HAP-1 (cell line): ENCODE measurements at places on chromosomes 13 and 19.
A peak's percentile ranks its signal among the peaks of the same experiment; 100 is the strongest.

- no peak for DNase-seq
Measured at GRCh38 chr13:70835371-70835770, 727.1 kb upstream of the KLHL1 start.

GRCh38 chr19:18999896-19000620 is 33.3 kb downstream of the SUGP2 start:
- no peak for DNase-seq

DNA sequence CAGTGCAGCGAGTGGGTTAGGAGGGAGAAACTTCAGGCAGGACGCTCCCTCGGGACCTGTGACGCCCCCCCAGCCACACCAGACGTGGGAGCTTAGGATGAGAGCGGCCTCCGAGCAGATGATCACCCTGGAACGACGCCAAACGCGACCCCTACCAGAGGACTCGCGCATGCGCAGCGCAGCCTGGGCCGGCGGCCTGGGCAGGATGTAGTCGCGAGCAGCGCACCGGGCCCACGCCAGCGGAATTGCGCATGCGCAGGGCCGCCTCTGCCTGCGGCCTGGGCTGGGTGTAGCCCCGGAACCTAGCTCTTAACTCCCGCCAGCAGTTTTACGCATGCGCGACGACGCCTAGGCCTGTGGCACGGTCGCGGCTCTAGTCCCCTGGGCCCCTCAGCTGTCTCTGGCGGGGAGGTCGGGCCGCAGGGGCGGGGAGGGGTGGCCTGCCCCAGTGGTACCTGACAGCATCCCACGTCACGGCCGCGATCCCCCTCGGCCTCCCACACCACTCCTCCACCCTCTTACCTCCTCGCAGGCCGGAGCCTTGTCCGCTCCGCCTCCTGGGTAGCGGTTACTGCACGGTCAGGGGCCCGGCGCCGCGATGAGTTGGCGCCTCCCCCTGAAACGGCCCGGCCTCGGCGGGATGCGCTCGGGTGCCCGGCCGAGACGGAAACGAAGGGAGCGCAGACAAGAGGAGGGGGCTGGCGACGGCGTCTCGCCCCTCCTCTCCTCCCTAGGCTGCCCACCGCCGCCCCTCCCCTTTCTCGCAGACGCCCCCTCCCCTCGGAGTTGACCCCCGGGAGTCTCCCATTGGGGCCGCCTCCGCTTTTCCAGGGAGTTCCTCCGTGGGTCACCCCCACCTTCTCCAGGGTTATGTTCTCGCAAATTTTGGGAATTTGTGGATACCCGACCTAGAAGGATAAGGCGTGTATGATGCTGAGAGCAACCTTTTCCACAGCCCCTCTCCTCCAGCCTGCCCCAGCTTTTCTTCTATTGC is at the start of gene RCBTB2:
RCBTB2 (minus strand) TSS at position 575 of the 994 bp plus-strand sequence. CDS start 11,141 bp downstream, outside the sequence.
- peak; percentile 89 for DNase-seq

- DNase-seq = no peak
Measured at GRCh38 chr13:29284726-29285125, 310.8 kb downstream of the SLC7A1 start.

DNA sequence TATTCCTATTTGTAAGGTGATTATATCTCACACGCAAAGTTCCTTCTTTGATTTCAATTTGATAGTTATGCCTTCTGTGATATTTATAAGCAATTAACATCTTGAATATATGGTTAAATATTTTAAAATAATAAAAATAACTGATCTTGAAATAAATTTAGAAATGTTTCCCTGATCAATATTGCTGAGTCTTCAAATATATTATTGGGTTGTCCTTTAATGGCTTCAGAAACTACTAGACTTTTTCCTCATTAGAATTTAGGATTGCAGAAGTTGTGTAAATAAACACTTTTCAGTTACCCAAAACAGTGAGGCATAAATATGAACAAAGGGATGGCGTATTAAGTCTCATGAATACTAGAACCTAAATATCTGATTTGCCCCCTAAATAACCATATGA is 252.3 kb upstream of the PRR20A start:
- no peak for DNase-seq

- no peak for DNase-seq
Measured at GRCh38 chr13:30268673-30269072, 38.7 kb downstream of the KATNAL1 start.

DNA sequence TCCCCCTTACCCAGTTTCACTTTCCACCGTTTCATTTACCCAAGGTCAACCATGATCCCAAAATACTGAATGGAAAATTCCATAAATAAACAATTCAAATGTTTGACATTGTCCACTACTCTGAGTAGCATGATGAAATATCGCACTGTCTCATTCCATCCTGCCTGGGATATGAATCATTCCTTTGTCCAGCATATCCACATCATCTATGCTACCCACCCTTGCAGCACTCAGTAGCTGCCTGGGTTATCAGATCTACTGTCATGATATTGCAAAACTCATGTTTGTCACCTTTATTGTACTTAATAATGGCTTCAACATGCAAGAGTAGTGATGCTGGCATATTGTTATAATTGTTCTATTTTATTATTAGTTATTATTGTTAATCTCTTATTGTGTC is 263.9 kb upstream of the NBEA start:
- no peak for DNase-seq

GRCh38 chr13:78105656-78106055 is 187.0 kb upstream of the EDNRB start:
- DNase-seq = no peak

- no peak for DNase-seq
Measured at GRCh38 chr13:88068316-88068715, 397.1 kb downstream of the SLITRK5 start.

DNA sequence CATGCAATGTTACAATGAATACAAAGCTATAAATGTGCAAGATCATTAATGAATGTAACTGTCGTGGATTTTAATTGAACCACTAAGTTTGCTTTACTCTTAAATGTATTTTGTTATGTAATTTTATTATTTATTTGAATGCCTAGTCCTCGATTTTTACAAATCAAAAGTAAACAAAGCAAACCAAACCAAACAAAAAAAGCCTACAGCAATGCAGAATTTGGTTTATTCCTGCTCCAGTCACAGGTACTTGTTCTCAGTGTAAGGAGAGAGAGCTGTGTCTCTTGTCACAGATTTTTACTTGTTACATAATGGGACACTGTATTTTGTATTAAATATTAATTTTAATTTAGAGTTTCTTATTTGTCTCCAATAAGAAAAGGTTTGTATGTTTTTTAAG is 584.3 kb upstream of the SLITRK6 start:
- DNase-seq = no peak

- no peak for DNase-seq
Measured at GRCh38 chr13:30675717-30676116, 58.0 kb downstream of the USPL1 start.

DNA sequence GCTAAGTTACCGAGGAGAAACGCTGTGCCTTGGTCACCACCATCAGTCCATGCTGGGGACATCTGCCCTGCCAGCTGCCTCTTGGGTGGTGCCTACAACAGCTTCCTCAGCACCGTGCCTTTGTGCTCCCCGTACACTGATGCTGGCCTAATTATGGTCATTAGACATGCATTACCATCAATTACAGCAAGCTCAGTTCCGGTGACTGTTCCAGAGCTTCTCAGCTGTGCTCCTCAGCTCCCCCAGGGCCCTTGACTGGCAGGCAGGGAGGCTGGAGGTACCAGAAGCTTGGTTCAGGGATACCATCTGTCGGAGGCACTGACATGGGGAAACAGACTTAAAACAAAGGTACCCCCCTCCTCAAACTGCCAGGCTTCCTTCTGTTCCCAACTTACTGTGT is 40.2 kb downstream of the CILP2 start:
- DNase-seq = no peak

DNA sequence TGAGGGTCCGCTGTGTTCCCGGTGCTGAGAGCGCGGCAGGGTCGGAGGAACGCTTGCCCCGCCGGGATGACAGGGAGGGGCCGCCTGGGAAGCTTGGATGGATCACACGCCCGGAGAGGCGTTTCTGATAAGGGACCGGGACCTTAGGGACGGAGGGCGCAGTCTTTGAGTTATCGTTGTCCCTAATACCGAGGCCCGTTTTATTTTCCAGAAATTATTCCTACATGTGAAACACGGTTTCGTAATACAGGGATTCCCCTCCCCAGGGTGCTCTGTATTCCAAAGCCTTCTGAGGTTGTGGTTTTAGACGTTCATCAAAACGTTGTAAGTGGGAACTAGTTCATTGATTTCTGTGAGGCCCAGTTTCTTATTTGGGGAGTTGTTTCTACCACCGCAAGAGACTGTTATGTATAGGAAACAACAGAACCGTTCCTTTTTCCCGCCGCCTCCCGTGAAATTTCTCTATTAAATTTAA is 752 bp downstream of the PDCD5 start:
- peak; percentile 51 for DNase-seq

DNA sequence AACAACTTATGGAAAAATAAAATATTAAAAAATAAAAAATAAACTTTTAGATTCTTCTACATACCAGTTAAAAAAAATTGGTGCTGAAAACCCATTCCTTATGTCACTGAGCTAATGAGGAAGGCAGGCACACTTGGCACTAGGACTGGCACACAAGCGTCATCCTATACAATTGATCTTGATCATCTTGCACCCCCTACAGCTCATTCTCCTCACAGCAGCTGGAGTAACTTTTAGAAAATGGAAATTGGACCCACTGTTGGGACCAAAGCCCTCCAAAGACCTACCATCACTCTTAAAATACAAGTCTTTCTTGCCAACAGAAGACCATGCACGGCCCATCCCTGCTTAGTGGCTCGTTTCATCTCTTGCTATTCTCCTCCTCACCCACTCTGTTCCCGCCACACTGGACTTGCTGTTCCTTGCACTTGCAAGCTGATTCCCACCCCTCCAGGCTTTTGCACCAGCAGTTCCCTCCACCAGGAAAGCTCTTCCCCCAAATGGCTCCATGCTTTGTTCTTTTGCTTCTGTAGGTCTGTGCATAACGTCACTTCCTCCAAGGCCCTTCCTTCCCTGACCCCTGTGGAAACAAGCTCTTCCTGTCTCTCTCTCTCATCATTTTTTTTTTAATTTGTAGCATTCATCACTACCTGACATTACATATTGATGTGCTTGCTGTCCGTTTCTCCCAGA is 11.6 kb downstream of the CTU1 start:
- DNase-seq = no peak

DNA sequence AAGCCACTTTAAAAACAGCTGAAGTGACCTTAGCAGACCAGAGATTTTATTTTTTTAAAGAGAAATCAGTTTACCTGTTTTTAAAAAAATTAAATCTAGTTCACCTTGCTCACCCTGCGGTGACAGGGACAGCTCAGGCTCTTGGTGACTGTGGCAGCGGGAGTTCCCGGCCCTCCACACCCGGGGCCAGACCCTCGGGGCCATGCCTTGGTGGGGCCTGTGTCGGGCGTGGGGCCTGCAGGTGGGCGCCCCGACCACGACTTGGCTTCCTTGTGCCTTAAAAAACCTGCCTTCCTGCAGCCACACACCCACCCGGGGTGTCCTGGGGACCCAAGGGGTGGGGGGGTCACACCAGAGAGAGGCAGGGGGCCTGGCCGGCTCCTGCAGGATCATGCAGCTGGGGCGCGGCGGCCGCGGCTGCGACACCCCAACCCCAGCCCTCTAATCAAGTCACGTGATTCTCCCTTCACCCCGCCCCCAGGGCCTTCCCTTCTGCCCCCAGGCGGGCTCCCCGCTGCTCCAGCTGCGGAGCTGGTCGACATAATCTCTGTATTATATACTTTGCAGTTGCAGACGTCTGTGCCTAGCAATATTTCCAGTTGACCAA is 10.8 kb downstream of the PLPPR3 start:
- DNase-seq = peak; percentile 64

- no peak for DNase-seq
Measured at GRCh38 chr19:19873381-19873780, 7.7 kb downstream of the ZNF253 start.

DNA sequence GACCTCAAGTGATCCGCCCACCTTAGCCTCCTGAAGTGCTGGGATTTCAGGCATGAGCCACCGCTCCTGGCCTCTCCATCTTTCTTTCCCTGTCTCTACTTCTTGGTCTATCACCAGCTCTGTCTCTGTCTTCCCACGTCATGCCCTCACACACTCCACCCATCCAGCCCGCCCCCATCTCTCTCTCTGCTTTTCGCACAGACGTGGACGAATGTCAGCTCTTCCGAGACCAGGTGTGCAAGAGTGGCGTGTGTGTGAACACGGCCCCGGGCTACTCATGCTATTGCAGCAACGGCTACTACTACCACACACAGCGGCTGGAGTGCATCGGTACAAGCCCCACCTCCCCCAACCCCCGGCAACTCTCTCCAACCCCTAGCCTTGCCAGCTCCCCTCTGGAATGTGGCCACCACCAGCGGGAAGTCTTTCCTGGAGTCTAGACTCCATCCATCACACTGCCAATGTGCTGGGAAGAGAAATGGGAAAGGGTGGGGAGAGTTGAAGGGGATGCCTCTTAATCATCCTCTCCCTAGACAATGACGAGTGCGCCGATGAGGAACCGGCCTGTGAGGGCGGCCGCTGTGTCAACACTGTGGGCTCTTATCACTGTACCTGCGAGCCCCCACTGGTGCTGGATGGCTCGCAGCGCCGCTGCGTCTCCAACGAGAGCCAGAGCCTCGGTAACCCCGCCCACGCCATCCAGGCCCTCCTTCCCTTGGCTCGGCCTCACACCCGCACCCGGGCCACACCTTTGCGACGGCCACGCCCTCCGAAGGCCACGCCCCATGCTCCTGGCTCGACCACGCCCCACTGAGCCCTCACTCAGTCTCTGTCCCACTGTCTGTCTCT is 22.5 kb downstream of the LTBP4 start:
- DNase-seq = peak; percentile 97

GRCh38 chr19:39506944-39507714 is 7.8 kb upstream of the SELENOV start:
- peak; percentile 82 for DNase-seq

DNA sequence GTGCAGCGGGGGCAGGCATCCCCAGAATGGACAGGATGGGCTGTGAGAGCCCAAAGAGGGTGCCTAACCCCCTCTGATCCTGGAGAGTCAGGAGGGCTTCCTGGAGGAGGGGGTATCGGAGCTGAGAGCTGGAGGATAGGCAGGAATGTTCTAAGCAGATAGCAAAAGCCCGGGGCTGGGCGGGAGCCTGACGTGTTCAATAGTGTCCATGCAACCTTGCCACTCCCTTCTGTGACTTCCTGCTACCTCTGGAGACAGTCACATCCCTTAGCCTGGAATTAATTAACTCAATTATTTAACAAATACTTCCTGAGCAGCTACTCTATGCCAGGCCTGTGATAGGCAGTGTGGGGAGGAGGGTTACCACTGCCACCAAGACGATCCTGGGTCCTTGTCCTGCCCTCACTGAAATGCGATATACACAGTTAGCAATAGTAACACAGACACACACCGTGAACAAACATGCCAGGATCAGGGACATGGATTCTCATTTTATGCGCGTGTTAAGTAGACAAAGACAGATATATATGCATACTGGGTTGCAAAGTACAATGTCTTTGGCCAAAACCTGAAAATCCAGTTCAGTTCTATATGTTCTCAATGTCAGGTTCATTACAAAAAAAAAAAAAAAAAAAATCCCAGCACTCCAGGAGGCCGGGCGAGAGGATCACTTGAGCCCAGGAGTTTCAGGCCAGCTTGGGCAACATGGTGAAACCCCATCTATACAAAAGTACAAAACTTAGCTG is 10.7 kb downstream of the AP2S1 start:
- DNase-seq = no peak
